Left kidney (tissue), 8 donors: ENCODE measurements at places on chromosomes 4 and X. TPM values are rescaled to one million over a fixed set of nuclear protein-coding genes. Genes with fewer than 3 reads are reported as not detected.

GRCh38 chr4:1448589-1449420 is 42.6 kb upstream of the NKX1-1 start:
- no peak for DNase-seq

- DNase-seq = no peak
Observed at GRCh38 chrX:2559124-2559523, 58.3 kb upstream of the DHRSX start.

GRCh38 chrX:149010013-149010852 is 494.9 kb downstream of the IDS start:
- no peak for DNase-seq

- no peak for DNase-seq
Observed at GRCh38 chr4:171583790-171584189, 229.4 kb upstream of the GALNTL6 start.

GRCh38 chr4:130077275-130077674 is 981.3 kb downstream of the C4orf33 start:
- peak; percentile 15 for DNase-seq

- DNase-seq = no peak
Observed at GRCh38 chrX:48752498-48752897, 9.0 kb upstream of the GLOD5 start.

DDX60 gene
- 12.8 TPM for polyA plus RNA-seq

DNA sequence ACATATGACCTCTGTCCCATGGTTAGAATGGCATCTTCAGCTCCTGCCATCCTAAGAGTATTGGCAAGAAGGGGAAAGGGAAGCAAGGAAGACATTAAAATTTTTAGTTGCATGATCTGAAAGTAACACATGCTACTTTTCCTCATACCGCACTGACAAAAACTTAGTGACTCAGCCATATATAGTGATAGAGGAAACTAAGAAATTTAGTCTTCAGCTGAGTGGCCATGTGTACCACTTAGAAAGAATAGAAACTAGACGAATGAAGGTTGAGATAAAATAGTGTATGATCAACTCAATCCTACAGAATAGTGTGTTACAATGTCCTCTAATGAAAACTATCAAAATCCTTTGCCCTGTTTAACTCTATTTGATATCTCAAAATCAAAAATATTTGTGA is 164.1 kb downstream of the PPP3CA start:
- no peak for DNase-seq

DNA sequence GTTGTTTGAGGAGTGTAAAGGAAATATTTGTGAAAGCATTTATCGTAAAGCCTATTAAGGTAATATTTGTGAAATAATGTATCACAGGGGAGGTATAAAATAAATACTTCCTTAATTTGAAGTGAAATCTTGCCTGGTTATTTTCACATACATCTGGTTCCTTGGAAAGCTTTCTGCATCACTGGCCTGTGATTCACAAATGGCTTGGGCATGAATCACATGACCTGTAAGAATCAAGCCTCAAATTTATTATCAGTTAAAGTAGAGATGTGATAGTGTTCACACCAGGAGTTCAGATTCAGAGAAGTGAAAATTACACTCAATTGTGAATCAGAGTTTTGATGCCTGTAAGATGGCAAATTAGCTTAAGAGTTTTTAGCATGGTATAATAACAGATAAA is 1911.4 kb downstream of the STIM2 start:
- no peak for DNase-seq

TMPRSS11F gene
- polyA plus RNA-seq = 0.12 TPM

ARMCX1 gene
- 49.1 TPM for polyA plus RNA-seq

DNA sequence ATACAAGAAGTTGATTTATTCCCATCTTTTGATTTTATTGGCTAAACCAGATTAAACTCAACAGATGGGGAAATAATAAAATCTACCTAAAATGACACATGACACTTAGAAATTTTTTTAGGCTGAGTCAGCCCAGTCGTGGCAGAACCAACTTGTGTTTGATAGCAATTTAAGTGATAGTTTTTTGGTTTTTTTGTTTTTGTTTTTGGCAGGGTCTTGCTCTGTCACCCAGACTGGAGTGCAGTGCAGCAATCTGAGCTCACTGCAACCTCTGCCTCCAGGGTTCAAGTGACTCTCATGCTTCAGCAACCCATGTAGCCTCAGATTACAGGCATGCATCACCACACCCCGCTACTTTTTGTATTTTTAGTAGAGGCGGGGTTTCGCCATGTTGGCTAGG is 370.3 kb upstream of the NOCT start:
- DNase-seq = no peak
